ENCODE measurements at places on chromosomes 4 and X.

DNA sequence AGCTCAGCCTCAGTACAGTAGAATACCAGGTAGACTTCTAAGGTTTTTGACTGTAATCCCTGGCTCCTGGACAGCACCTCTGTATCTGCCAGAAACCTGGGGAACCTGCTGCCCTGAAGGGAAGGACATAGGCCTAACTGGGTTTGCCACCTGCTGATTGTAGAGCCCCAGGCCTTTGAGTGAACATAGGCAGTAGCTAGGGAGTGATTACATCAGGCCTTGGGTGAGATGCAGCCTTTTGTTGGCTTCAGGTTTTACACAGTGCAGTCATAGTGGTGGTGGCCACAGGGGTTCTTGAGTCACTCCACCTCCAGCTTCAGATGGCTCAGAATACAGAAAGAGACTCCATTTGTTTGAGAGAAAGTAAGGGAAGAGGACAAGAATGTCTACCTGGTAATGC, 19.3 kb downstream of the IQCM start:
- DNase-seq, result no peak

GRCh38 chrX:24658421-24658820, 11.3 kb upstream of the PCYT1B start:
- no peak for DNase-seq

DNA sequence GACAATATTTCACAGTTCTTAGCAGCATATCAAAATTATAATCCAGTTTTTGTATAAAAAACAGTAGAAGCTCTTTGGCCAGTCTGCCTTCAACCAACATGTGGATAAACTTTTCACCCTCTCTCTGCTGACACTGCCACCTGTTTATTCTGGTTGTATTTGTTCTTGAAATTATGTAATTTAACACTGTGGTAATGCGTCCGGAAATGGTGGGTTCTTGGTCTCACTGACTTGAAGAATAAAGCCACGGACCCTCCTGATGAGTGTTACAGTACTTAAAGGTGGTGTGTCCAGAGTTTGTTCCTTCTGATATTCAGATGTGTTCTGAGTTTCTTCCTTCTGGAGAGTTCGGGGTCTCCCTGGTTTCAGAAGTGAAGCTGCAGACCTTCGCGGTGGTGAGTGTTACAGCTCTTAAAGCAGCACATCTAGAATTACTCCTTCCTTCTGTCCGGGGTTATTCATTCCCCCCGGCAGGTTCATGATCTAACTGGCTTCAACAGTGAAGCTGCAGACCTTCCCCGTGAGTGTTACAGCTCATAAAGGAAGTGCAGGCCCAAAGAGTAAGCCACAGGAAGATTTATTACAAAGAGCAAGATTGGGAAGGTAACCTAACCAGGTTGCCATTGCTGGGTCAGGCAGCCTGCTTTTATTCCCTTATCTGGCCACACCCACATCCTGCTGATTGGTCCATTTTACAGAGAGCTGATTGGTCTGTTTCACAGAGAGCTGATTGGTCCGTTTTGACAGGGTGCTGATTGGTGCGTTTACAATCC, 15.7 kb downstream of the FAM184B start:
- no peak for DNase-seq

DNA sequence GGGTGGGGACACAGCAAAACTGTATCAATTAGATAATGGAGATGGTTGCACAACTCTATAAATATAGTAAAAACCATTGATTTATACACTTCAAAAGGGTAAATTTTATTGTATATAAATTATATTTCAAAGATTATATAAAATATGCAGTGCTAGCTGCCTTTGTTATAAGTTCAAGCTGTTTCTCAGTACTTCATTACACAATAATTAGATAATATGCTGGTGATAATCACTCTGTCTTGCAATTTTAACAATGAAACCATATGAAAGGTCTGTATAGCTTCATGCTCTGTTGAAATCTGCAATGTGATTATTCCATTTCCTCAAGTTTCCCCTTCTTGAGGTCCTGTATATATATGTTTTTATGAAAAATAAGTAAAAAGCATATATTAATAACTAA, 73.4 kb upstream of the PLS3 start:
- DNase-seq, result no peak

DNA sequence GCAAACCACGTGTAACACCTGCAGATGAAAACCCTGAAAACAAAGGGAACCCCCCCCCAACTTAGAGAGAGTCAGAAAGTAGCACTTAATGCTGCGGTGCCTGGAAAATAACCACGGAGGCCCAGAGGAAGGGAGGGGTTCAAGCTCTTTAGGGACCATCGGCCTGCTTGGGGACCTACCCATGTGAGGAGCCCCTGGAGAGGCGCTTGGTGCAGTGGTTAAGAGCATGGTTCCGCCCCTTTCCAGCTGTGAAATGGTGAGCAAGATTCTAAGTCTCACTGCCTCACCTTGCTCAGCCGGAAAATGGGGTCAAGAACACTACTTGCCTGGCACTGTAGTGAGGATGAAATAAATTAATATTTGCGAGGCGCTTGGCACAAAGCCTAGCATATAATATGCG, 13.8 kb downstream of the SLC25A5 start:
- DNase-seq, result no peak

GRCh38 chr4:3317656-3318211, 24.9 kb downstream of the RGS12 start:
- no peak for DNase-seq

GRCh38 chr4:174658246-174658645, 136.0 kb upstream of the HPGD start:
- no peak for DNase-seq

- DNase-seq, result peak; percentile 73
Measured at GRCh38 chr4:172826346-172826745, 342.3 kb upstream of the GALNT7 start.

DNA sequence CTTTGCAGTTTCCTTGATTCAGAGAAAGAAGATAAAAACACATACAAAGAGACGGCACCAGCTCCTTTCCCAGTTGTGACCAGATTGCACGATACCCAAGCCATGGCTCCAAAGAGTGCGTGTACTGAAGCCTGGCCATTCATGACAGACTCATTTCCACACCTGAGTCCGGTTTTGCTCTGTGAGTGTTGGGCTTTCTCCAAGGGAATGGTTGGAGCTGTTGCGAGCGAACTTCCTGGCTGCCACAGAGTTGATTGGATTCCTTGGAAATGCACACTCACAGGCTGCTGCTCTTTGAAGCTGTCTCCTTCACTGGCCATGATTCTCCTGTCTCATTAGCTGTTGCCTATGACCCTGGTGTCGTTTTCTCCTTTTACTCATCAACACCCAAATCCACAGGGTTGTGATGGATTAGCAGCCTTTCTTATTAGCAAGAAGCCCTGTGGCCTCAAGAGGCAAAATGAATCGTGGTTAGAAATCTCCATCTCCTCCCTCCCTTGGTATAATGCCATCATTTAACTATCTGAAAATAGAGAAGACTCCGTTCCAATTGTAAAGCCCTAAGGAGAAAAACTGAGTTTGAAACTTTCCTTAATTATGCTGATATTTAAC, 43.9 kb upstream of the BBS12 start:
- no peak for DNase-seq
